Adipose tissue (tissue), 3 donors: ENCODE measurements at places on chromosomes 7 and 10. TPM values are rescaled to one million over a fixed set of nuclear protein-coding genes. Genes with fewer than 3 reads are reported as not detected.

KLF14 gene
- polyA plus RNA-seq = 0.31 TPM

ZCWPW1 gene
- polyA plus RNA-seq = 5.5 TPM

HIPK2 gene
- polyA plus RNA-seq = 6.3 TPM

GPR141 gene
- 0.09 TPM for polyA plus RNA-seq

SPDYE5 gene
- 0.08 TPM for polyA plus RNA-seq

ITIH5 gene
- 7.9 TPM for polyA plus RNA-seq

ASAH2 gene
- polyA plus RNA-seq = 0.70 TPM

ZNF467 gene
- polyA plus RNA-seq = 17.1 TPM

PLXDC2 gene
- polyA plus RNA-seq = 7.7 TPM

CPA2 gene
- 4.2 TPM for polyA plus RNA-seq

ITGB8 gene
- polyA plus RNA-seq = 1.5 TPM

FEZF1 gene
- polyA plus RNA-seq = not detected

HDAC9 gene
- polyA plus RNA-seq = 3.8 TPM

ZNF503 gene
- 12.7 TPM for polyA plus RNA-seq

CDK14 gene
- 5.2 TPM for polyA plus RNA-seq

UBE2D1 gene
- polyA plus RNA-seq = 3.1 TPM

PDZD7 gene
- polyA plus RNA-seq = 3.3 TPM

STAG3 gene
- polyA plus RNA-seq = 0.99 TPM
